ENCODE measurements at places on chromosomes 6 and 20.

DNA sequence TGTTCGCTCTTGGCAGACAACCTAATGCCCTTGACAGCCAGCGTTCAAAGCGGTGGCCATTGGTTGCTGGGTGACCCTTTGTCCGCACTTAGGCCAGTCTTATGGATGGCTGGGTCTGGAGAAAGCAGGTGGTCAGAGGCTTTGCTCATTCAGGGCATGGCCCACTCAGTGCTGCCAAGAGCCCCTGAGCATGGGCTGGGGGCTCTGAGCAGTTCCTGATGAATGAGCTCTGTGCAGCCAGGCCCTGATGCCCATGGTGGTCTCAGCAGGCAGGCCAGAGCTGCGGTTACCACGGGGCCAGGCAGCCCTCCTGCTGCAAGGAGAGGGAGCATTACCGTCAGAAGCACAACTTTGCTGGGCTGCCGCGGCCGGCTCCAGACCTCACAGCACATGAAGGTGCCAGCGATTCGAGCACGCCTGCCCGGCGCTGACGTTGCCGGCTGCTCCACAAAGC is 36.3 kb downstream of the CDH4 start:
- DNase-seq: no peak

GRCh38 chr6:54094293-54094692 is 16.9 kb upstream of the MLIP start:
- DNase-seq: no peak

DNA sequence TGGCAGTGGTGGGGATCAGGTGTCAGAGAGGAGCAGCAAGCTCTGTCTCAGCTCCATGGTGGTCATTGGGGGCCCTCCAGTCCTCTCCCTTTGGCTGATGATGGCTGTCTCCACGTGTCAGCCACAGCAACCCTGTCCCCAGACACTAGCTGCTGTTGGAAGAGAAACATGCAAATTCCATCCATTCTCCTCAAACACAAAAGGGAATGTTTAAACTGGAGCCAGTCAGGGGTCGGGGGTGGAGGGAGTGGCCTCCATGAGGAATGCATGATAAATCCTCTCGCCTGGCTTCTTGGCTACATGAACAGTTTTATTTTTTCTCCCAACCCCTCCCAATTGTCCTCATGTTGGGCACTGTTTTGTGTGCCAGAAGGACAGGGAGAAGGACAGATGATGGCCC is 86.4 kb downstream of the EDN3 start:
- DNase-seq: no peak

DNA sequence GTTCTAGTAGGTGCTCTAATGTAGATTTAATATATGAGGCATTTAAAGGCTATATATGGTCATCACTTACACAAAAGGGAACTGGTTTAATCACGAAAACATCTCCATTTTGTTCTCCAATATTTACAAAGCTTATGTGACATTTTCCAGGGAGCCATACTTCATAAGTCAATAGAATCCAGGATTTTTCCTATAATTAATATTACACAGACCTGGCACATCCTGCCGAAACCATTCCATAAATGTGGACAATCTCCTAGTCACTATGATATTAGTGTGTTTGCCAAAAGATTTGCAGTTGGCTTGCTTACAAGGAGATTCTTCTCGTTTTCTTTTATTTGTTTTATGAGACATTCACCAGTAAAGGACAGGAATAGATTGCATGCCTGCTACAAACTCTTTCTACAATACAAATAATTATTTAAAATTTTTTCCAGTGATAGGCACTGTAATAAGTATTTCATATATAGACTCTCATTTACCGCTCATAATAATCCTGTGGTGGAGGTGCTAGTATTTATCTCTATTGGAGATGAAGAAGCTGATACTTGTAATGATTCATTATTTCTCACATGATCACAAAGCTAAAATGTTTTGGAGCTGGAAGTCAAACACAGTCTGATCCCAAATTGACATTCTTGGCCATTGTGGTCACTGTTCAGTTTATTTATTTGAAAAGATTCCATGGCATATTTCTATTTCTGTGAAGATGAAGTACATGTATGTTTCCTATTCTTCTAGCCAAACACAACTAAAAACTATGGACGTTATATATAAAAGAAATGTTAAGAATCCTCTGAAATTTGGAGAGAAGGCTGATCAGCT is 597.0 kb downstream of the HTR1B start:
- no peak for DNase-seq

DNA sequence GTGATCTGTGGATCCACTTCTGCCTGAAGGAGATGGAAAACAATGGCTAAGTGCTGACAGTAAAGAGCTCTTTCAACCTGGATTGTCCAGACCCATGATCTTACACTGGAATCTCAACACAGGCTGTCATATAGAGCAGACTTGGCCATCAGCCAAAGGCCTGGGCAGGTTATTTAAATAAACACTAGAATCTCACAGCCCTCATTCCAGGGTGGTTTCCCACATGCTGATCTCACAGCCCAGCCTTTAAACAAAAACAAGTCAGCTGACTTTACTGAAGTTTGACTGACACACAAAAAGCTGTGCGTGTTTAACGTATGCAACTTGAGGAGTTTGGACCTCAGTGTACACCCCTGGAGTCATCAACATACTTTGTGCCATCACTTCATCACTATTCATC is 28.4 kb downstream of the SYNDIG1 start:
- DNase-seq: peak; percentile 89

GRCh38 chr20:17711267-17711627 is 11.5 kb downstream of the BANF2 start:
- DNase-seq: no peak

GRCh38 chr20:16576219-16576618 is 3.0 kb upstream of the KIF16B start:
- DNase-seq: no peak

GRCh38 chr6:52124126-52125121 is 37.0 kb upstream of the PKHD1 start:
- DNase-seq: no peak

DNA sequence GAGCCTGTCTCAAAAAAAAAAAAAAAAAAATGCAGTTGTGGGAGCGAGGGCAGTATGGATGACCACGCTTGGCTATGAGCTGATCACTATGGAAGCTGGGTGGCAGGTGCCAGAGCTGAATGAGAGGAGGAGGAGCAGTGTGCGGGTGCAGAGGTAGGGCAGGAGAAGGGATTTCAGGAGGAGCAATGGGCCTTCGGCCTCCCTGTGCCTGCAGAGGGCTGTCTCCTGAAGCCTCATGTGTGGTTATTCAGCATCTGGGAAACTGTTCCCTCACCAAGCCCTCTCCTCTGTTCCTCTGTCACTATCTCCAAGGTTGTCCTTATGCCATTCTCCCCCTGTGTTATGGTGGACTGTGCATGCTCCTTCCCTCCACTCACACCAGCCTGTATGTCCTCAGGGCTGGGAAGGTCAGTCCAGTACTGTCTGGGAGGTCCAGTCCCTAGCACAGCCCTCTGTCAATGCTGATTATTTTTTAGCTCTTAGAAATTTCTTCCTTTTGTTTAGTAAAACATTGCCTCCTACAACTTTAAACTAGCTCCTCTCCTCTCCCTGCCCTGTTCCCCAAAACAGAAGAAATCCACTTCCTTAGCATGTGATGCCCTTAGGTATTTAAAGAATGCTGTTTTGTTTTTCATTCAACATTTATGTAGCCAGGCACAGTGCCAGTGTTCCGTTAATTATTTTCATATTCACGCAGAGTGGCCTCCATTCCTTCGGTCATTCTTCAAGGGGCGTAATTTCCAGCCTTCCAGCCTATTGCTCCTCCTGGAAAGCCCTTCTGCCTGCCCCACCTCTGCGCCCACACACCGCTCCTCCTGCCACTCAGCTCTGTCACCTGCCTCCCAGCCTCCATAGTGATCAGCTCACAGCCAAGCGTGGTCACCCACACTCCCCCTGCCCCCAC is 48.9 kb downstream of the CNBD2 start:
- DNase-seq: no peak

GRCh38 chr6:91669154-91669870 is 1082.4 kb upstream of the MAP3K7 start:
- DNase-seq: peak; percentile 71

DNA sequence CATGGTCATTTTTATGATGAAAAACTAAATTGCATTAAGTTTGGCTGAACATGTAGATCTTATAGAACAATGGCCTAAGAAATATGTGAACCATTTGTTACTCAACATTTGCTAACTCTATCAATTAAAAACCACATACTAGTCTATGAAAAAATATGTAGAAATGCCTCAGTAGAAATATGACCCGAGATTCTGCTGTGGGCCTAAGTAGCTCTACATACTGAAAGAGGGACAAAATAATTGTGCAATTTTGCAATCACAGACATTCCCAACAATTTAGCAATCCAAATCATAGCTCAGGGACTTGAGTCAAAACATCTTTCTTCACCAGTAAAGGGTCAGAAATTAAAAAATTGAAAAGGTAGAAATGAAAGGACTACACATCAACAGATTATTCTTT is 619.0 kb downstream of the FRK start:
- peak; percentile 0 for DNase-seq

DNA sequence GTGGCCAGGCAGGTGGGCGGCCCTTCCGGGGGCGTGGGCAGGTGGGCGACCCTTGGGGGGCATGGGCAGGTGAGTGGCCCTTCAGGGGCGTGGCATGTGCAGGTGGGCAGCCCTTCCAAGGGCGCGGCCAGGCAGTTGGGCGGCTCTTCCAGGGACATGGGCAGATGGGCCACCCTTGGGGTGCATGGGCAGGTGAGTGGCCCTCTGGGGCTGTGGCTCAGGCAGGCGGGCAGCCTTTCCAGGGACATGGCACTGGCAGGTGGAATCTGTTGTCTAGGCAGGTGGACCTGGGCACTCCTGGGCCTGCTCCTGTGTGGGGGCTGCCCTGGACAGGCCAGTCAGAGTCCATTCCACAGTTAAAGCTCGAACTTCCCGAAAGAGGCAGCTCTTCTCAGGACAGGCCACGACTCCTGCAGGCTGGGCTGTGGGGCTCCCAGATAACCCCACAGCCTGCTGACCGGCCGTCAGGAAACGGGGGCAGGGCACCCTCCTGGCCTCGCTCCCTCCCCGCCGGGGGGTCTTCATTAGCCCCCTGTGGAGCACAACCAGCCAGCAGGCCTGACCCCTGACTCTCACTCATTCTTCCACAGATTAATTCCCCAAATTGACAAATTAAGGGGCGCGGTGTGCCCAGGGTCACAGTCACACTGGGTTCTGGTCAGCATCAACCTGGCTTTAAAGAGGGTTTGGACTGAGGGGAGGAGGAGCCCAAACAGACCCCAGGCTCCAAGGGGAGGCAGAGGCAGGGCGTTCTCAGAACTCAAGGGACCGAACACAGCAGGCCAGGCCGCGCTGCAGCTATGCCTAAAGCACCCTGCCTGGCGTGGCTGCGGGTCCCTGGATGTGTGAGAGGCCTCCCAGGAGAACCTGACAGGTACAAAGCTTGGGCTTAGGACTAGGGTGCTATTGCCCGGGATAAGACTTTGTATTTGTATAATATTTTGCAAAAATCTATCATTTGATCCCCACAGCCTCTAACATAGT is 130.0 kb downstream of the DLL1 start:
- DNase-seq: no peak

DNA sequence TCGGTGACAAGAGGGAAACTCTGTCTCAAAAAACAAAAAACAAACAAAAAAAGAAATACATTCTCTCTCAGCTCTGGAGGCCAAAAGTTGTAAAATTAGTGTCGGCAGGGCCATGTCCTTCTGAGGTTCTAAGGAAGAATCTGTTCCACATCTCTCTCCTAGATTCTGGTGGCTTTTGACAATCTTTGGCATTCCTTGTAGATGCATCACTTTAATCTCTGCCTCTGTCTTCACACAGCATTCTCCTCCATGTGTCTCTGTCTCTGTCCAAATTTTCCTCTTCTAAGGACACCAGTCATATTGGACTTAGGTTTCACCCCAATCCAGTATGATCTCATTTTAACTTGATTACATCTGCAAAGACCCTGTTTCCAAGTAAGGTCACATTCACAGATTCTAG is 9.1 kb downstream of the PPP2R5D start:
- DNase-seq: no peak

DNA sequence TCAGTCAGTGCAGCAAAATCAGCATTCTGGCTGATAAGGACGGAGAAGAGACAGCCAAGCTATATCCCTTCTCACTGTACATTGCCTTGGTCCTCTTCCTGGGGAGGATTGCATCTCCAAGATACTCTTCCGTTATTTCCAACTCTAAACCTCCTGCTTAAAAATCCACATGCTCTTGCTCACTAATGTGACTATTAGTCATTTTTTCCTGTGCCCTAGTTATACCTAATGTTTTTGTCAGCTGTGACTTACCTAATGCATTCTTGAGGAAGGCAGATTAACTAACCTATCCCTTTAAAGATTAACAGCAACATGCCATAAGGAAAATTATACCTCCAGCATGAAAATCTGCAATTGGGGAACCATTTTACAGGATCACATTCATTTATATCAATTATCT is 317.6 kb downstream of the BTBD9 start:
- DNase-seq: no peak

GRCh38 chr6:124999105-124999764 is 37.0 kb downstream of the RNF217 start:
- no peak for DNase-seq

DNA sequence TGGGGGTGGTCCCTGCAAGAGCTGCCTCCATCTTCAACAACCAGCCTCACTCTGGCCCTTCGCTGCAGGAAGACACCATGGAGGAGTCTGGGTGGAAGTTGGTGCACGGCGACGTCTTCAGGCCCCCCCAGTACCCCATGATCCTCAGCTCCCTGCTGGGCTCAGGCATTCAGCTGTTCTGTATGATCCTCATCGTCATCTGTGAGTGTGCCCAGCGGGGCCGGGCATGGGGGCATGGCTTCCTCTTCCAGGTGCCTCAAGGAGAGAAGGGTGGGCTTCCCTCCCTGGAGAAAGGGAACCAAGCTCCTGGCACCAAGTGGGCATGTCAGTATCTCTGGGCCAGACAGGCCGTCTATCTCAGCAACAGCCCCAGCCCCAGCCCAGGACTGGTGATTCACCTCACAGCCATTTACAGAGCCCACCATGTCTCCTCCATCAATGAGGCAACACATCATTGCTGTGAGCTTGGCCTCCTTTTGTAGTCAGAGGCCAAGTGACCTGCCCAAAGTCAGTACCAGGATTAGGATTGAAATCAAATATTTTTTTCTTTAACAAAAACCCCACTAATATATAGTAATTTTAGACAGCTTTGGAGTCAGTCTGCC is 40.2 kb downstream of the TM9SF4 start:
- DNase-seq: no peak

DNA sequence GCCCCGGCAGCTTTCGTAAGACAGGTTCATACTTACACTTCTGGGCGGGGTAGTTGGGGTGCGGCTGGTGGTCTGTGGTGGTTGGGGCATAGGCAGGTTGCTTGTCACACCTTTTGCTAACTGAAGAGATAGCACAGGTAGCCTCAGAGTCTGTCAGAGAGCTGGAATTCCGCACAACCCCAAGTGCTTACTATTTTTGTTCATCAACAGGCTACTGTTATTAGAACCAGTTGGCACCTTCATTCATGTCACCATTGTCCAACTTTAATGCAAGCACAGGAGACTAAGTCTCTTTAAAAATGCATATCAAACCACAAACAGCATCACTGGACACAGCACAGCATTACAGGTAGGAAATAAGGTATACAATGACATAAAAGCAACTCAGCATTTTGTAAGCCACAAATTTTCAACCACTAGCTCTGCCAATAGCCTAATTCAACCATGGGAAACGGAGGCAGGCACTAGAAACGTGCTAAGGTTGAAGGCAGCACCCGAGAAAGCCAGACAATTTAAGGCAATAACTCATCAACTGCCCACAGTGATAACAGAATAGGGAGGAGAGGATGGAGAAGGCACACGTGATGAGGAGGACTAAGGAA is 143.8 kb downstream of the ZMYND8 start:
- DNase-seq: no peak

GRCh38 chr20:61640131-61640870 is 388.2 kb downstream of the CDH4 start:
- no peak for DNase-seq

- DNase-seq: no peak
These were observed 14.5 kb upstream of the PSMG4 start for GRCh38 chr6:3244003-3244831.
